ENCODE measurements at places on chromosomes 7 and 10. TPM values are rescaled to one million over a fixed set of nuclear protein-coding genes. Genes with fewer than 3 reads are reported as not detected.

Gene MRC1
- not detected for total RNA-seq

Gene VAX1
- 1.7 TPM for total RNA-seq

Gene UCN3
- not detected for total RNA-seq

Gene RET
- 1.1 TPM for total RNA-seq

Gene ARHGAP19
- 3.4 TPM for total RNA-seq

Gene SLC18A2
- total RNA-seq: not detected

Gene WIPF3
- total RNA-seq: 0.57 TPM

Gene AMPH
- not detected for total RNA-seq

Gene GBX1
- total RNA-seq: 0.17 TPM

Gene ENKUR
- total RNA-seq: not detected

Gene LMOD2
- not detected for total RNA-seq

Gene ACSM6
- total RNA-seq: not detected

Gene CALML5
- total RNA-seq: not detected

Gene HTR7
- total RNA-seq: 0.07 TPM

Gene DYNC1I1
- 0.20 TPM for total RNA-seq

Gene AKR1D1
- not detected for total RNA-seq

Gene PGAM2
- total RNA-seq: not detected

Gene TET1
- total RNA-seq: 0.52 TPM

Gene WASL
- total RNA-seq: 23.6 TPM

Gene CFAP69
- total RNA-seq: 1.8 TPM

Gene FEZF1
- not detected for total RNA-seq

Gene IPMK
- total RNA-seq: 2.8 TPM

Gene MYOZ1
- total RNA-seq: not detected

Gene VPS50
- 5.4 TPM for total RNA-seq

Gene FOXP2
- total RNA-seq: not detected

Gene GPR85
- total RNA-seq: not detected

Gene ASB10
- total RNA-seq: not detected

Gene ASAH2
- total RNA-seq: 3.2 TPM

Gene PIK3CG
- total RNA-seq: not detected

Gene CHAT
- not detected for total RNA-seq

Gene CRYGN
- total RNA-seq: not detected
